CMK (cell line): ENCODE measurements at places on chromosomes 7 and 10.

GRCh38 chr10:120508393-120508792 lies 51.4 kb downstream of the PLPP4 start:
- no peak for DNase-seq

GRCh38 chr10:44385696-44386441 lies 972 bp upstream of the CXCL12 start:
- DNase-seq, result no peak

DNA sequence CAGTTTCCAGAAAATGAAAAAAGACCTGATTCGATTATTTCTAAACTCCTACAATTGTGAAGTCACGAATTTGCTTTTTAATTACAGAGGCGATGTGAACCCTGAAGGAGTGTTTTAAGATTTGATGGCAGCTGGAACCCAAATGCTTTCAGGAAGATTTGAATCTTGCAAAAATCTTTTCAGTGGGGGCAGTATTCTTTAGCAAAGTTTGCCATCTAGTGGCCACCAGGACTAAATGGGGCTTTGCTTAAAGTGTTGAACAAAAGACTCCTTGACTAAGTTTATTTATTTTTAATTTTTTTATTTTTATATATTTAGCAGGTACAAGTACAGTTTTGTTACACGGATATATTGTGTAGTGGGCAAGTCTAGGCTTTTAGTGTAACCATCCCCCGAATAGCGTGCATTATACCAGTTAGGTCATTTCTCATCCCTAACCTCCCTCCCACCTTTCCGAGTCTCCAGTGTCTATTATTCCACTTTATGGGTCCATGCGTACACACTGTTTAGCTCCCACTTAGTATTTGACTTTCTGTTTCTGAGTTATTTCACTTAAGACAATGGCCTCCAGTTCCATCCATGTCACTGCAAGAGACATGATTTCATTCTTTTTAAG lies 98.8 kb downstream of the CACNB2 start:
- DNase-seq, result no peak

GRCh38 chr7:149849174-149849573 lies 11.0 kb downstream of the ZNF862 start:
- DNase-seq, result no peak

DNA sequence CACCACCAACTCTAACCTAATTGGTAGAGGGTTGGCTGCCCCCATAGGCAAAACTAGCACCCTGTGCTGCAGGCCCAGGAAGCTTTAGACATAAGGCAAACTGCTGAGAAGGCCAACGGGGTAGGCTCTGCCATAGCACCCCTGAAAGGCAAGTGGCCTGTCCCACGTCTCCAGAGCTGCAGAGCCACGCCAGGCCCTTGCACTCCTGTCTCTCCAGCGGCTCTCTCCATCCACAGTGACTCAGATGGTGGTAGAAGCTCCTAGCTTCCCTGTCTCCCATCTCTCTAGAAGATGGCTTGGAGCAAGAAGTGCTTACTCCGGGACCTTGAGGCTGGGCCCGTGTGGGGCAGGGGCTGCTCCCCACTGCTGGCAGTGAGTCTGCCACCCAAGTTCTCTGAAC lies 310.6 kb upstream of the ZMIZ1 start:
- no peak for DNase-seq

- DNase-seq, result no peak
Observed at GRCh38 chr7:101833799-101834198, 16.4 kb downstream of the CUX1 start.

DNA sequence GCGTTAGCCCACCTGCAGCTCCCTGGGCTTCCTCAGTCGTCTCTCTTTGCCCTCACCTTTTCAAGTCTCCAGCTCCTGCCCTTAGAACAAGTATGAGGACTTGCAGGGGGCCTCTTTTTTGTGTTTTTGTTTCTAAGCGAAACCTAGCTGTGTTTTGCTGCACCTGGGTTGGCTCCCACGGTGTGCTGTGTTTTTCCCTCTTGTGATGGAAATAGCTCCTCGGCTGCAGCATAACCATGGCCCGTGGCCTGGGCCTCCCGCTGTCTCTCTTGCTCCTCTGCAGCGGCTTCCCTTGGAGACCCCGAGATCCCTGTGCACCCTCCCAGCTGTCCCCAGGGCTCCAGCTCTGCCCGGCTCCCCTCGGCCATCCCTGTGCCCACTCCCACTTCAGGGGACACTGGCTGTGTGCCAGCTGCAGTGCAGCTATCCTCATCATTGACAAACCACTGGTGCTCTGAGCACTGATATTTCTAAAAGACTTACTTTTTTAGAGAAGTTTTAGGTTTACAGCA lies 75.6 kb upstream of the TCERG1L start:
- DNase-seq, result no peak

DNA sequence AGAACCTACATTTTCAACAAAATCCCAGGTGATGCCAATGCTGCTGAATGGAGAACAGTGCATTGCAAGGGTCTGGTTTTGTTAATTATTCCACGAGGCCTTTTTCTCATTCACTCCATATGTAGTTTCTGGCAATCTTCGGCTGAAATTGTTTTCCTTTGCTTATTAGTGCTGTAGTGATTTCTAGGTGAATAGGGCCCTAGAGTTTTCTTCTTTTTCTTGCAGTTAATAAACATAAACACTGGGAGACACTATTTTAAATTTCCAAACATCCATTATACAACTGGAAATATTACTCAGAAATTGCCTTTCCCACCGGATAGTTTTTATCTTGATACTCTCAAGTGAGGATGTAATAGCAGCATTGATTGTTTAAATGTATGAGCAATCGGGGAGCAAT lies 435.6 kb downstream of the XPNPEP1 start:
- DNase-seq, result no peak

GRCh38 chr10:91613411-91614187 lies 19.3 kb downstream of the PPP1R3C start:
- DNase-seq, result no peak

DNA sequence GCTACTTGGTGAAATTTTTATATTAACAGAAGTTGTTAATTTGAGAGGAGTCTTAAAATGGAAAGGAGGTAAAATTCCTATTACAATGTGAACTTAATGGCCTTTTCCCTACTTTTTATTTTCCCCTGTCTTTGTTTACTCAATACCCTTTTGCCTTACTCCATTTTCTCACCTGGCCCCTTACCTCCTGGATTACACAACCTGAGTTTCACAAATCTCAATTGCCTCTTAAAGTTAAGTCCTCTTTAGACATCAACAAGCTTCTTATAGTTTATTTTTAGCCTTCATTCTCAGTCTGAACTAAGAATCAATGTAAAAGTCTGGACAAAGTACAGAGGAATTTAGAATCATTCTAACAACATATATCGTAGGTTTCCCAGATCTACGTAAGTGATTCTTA lies 247.0 kb downstream of the PCDH15 start:
- no peak for DNase-seq

- DNase-seq, result no peak
Observed at GRCh38 chr7:158812684-158813083, 16.6 kb downstream of the ESYT2 start.

DNA sequence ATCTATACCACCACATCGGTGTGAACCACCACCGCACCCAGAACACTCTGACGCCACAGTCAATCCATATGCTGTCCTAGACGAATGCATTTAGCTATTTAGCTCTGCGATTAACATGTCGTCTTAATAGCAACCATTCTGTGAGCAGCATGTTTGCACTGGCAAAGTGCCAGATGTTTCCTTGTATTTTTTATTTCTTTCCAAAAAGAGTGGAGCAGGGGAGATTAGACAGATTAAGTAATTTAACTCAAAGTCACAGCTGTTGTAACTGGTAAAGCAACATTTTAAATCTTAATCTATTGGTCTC lies 57.0 kb upstream of the ARL4A start:
- no peak for DNase-seq

DNA sequence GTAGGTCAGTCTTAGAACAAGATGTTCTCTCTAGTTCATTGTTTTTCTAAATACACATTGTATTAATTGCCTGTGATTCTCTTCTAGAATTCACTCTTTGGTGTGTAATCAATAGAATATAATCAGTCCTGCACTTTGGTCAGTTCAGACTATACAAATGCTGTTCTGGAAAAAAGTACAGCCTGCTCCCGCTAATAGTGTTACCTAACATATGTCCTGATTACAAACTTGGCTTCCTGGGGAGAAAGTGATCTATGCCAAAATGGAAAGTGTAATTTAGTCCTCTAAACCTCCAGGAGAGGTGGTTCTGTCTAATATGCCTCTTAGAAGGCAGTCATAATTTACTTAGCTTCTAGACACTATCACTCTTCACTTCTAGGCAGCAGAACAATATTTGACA lies 215.5 kb downstream of the SEMA3D start:
- no peak for DNase-seq

DNA sequence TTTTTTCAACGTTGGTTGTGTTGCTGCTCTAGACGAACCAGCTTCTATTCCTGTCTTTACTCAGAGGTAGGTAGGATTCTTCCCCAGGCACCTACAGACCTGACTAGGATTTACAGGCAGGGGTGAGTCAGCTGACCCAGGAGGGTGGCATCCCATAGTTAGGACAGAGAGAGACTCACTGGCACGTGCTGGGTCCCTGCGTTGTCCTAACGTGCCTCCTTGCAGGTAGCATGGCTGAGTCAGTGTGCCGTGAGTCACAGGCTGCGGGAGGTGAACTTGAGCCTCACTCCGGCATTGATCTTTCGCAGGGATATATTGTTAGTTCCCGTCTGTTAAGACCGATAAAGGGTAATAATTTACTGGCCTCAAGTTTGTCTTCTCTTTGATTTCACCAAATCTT lies 96.5 kb downstream of the PFKFB3 start:
- DNase-seq, result no peak

DNA sequence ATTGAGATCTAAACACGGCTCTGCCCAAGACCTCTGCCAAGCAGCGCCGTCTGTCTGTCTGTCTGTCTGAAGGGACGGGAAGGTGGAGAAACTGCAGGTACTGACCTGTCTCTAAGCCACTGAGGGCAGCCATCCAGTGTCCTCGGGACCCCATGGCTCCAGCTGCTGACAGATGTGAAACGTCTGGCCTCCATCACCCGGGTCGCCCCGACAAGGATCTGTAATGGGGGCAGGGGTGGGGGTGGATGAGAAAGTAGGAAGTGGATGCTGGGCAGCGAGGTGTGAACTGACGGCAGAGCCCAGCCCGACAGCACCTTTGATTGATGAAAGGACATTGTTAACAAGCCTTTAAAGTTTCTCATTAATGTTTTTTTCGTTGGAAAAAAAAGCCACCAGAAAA lies 193.1 kb downstream of the EBF3 start:
- no peak for DNase-seq

DNA sequence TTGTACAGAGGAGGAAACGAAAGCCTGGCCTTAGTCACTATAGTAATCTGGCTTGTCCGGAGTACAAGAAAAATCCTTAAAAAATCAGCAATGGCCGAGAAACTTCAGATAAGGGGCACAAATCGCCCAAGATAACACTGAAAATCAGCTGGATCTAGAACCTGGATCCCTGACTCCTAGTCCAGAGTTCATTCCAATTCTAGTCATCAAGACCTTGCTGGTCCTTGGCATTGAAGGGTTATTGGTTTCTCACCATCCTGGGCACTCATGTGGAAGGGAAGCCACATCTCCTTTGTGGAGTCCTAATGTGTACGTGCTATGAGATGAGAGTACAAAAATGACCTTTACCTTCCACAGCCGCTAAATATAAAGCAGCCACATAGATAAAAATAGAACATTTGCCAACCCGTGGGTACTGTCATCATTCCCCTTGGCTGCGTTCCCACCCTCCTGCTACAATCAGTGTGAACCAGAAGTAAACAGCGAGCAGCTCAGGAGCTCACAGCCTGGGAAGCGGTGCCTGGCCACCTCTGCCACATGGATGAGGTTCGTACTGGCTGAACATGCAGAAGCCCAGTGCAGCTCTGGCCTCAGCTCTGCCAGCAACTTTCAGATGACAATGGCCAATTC lies 116.0 kb upstream of the PDLIM1 start:
- DNase-seq, result no peak

DNA sequence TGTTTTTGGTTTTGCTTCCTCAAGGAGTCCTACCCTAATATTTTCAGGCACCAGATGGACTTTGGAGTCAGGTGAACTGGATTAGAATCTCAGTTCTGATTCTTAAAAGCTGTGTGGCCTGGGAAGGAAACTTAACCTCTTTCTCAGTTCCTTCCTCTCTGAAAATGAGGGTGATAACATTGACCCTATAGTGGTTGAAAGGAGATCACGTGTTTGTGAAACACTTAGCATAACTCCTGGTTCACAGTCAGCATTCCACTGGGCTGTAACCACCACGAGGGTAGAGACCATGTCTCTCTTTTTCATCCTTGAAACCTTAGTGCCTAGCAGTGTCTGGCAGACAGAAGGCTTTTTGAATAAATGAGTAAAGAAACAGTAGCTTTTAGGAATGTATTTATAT lies 16.7 kb downstream of the LSMEM1 start:
- no peak for DNase-seq

DNA sequence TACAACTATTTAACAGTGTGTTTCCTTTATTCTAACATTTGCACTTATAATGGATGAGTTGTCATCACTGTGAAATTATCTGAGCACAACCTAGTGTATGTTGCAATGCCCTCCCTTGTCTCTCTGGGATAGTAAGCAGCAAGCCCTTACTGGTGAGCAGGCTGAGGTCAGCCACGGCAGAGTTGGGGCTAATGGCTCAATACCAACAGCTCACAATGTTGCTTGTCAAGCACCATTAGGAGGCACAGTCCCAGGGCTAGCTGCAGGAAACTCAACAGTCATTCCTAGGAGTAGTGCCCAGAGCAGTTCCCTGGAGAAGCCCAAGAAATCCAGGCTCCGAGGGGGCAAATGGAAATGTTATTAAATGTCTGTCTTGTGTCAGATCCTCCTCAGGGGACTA lies 858.4 kb downstream of the GRID1 start:
- DNase-seq, result no peak

GRCh38 chr7:149731207-149731955 lies 42.0 kb downstream of the ZNF467 start:
- DNase-seq, result no peak

DNA sequence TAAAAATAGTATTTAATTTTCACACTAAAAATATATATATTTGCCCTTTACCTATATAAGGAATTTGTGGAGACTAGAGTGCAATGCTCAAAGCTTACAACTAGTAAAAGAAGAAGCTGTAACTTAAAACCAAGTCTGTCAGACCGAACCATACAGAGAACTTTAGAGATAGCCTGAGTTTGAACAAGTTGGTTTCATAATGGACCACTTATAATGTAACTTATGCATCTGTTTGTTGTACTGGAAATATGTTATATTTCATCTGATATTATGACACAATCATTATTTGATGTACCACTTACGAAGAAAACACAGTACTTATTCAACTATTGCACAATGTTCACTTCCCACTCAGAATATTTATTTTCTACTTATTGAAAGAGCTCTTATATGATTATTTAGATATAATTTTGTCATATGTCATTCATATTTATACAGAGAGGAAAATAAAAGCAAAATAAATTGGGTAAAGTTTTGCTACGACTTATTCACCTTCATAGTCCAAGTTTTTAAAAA lies 462.8 kb downstream of the ATRNL1 start:
- no peak for DNase-seq

DNA sequence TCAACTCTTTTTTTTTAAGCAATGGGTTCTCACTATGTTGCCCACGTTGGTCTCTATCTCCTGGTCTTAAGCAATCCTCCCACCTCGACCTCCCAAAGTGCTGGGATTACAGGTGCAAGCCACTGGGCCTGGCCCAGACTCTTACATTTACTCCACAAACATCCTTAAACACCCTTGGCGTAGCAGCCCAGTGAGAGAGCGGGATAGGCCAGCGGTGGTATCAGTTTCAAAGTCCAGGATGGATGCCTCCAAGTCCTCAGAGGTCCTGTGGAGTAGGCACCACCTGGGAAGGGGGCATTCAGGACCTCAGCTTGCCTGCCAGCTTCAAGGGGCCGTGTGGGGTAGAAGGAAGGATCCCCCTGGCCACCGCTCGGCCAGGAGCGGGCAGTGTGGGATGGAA lies 18.1 kb upstream of the VPS37D start:
- DNase-seq, result no peak

GRCh38 chr7:132638000-132638399 lies 61.7 kb upstream of the PLXNA4 start:
- DNase-seq, result no peak
